ENCODE measurements at places on chromosomes 3 and 15.

- DNase-seq, result no peak
Observed at GRCh38 chr15:38073178-38073946, 138.9 kb downstream of the TMCO5A start.

GRCh38 chr3:33914731-33915379 lies 116.4 kb downstream of the PDCD6IP start:
- DNase-seq, result no peak

GRCh38 chr3:16608816-16609215 lies 3.6 kb upstream of the DAZL start:
- DNase-seq, result no peak

DNA sequence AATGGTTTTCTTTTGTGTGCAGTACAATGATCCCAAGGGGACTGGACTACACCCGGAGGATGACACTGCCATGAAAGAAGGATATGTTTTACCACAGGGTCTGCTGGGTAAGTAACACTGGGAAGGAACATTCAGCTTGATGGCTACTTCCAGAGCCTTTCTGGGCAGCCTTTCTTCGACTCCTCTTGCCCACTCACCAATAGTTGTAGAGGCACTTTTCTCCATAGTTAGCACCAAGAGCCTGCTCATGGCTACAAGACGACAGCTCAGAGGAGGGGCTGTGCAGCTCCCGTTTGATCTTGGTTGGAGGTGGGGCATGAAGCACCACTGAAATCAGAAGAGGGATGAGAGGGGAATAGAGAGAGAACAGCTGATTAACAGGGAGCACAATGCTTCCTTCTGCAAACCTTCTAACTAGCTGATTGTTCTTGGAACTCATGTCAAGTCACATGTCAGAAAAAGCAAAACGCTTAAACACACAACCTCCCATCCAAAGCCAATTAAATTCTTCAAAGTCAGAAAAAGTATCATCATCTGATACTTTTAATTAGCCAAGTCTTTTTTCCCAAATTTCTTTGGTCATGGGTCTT lies 27.9 kb downstream of the ETV5 start:
- DNase-seq, result no peak

- no peak for DNase-seq
Observed at GRCh38 chr3:74075241-74075640, 450.5 kb upstream of the PDZRN3 start.

GRCh38 chr3:14133188-14133800 lies 8.4 kb downstream of the TMEM43 start:
- no peak for DNase-seq

- no peak for DNase-seq
Observed at GRCh38 chr3:113620091-113620490, 76.4 kb downstream of the USF3 start.

All from activated CD8-positive, alpha-beta memory T cell treated with anti-CD3 and anti-CD28 coated beads for 1 hour (primary cell).